ENCODE measurements at places on chromosomes 1 and 21.
A peak's percentile ranks its signal among the peaks of the same experiment; 100 is the strongest.

GRCh38 chr1:7458946-7459345 lies 312.1 kb upstream of the VAMP3 start:
- DNase-seq = no peak

DNA sequence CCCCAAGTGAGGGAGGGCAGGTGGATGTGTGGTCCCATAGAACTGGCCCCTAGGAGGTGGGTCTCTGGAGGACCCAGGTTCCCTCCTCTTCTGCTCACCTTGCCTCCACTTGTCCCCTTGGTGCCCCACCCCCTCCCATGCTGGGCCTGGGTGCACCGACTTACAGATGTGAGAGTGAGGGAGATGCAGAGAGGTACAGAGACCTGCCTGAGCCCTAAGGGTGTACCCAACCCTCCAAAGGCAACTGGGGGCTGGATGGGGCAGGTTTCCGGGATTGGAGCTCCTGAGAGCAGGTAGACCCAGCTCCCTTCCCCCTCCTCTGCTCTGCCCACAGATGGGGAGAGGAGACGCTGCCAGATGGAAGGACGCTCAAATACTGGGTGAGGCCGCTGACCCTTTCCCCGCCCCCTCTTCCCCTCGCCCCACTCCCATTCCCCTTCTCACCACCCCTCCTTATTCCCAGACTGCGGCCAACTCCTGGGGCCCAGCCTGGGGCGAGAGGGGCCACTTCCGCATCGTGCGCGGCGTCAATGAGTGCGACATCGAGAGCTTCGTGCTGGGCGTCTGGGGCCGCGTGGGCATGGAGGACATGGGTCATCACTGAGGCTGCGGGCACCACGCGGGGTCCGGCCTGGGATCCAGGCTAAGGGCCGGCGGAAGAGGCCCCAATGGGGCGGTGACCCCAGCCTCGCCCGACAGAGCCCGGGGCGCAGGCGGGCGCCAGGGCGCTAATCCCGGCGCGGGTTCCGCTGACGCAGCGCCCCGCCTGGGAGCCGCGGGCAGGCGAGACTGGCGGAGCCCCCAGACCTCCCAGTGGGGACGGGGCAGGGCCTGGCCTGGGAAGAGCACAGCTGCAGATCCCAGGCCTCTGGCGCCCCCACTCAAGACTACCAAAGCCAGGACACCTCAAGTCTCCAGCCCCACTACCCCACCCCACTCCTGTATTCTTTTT lies 10.3 kb downstream of the TINAGL1 start:
- DNase-seq = no peak

DNA sequence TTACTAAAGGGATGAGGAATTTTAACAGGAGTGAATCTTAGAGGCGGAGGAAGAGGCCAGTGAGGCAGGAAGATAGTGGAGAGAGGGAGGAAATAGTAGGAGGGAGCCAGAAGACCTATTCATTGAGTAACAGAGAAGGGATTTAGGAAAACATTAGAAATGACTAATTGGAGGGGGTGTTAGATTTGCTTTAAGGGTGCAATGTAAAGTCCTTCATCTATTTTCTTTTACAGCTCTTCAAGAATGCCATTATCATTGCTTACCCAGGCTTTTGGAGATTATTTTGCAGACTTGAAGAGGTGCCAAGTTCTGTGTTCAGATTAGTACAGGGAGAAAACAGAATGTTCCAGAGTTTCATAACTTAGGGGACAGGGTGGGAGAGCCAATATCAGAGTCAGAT lies 33.8 kb downstream of the OR10J1 start:
- DNase-seq = no peak

DNA sequence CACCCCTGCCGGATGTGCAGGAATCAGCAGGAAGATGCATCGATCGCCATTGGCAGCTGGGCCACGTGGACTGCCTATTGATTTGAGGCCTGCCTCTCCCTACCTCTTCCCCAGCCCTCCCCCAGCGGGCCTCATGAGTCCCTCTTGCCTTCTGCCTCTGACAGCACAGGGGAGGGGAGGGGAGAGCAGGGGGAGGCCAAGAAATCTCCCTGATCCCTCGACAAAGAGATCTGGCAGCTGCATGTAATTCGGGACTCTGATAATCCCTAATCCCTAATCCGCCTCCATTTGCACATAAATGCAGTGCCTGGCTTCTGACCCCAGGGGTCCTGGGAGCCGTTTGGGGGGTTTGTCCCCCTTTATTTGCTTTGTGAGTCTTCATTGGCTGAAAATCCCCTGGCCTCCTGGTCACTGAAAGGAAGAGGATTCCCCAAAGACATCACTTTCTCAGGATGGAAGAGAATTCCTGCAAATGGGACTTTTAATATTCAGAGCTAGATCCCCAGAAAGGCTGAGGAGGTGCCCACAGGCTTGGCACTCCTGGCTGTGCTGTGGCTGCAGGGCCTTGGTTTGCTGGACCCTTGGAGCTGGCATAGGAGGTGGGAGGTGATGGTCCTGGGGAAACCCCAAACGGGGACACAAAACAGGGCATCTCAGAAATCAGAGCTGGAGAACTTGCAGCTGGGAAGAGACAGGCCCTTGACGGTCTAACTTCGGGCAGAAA lies 239.4 kb upstream of the POU3F1 start:
- no peak for DNase-seq

- no peak for DNase-seq
Measured at GRCh38 chr1:212007178-212007577, 28.2 kb downstream of the INTS7 start.

DNA sequence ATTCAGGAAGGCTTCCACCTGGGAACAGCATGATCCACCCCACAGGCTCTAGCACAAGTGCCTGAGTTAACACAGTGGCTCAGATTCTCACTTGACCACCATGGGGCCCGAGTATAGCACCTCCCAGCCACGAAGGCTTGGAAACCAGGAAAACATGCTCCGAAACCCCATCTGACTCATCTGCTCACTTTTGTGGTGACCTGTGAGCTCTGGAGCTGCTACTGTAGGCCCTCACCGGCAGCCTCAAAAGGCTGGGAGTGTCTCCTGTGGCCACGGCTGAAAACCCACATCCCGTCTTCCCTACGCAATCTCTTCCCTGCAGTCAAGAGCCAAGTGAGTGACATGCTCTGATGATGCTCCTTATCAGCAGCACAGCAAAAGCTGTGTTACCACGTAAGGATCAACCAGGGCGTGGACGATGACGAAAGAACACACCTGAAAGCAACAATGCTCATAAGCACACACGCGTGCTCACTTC lies 81.4 kb downstream of the TGFBR3 start:
- no peak for DNase-seq

- DNase-seq = no peak
Measured at GRCh38 chr1:113185463-113186104, 112.6 kb downstream of the LRIG2 start.

GRCh38 chr1:7898962-7899361 lies 41.7 kb downstream of the TNFRSF9 start:
- no peak for DNase-seq

DNA sequence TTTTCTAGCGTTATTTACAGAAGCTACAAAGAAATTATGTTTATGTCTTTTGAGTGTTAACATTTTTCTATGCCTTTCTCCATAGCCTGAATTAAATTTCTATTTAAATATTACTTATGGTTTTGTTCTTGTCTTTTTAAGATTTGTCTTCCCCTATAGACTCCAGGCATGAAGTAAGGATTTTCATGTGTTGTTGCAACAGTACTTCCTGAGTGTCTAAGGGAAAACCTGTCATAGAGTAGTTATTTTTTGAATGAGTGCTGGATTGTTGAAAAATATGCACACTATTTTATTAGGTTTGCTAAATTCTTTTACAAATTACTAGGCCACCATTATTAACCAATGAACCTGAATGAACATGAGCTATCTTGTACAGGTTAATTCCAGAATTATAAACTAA lies 27.1 kb downstream of the SAMSN1 start:
- no peak for DNase-seq

DNA sequence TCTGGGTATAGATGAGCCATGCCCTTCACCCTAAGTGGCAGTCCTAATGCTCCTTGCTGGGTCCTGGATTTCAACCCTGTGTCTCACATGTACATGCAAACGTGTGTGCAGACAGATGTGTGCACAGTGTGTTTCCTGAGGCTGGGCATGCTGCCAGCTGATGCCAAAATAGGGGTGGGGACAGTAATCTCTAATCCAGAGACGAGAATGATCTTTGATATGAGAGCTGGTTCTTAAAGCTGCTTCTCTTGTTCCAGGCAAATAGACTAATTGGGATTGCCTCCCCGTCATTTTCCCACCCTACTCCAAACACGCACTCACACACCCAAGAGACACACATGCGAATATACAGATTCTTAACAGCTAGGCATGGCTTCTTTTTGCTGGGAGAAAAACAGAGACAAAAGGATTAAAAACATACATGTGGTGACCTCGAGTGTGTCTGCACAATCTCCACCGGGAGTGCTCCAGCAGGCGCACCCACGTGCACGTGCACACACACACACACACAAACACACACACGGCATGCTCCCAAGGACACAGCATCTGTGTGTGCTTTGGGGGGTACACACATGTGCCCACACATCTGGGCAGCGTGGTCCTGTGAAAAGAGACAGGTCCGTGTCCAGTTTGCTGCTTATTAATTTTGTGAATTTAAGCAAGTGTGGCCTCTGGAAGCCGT lies 102.1 kb upstream of the ZBTB40 start:
- no peak for DNase-seq

GRCh38 chr1:200862713-200863415 lies 9.9 kb upstream of the GPR25 start:
- no peak for DNase-seq

- DNase-seq = no peak
Measured at GRCh38 chr1:175250027-175250426, 57.5 kb upstream of the KIAA0040 start.

- DNase-seq = peak; percentile 81
Measured at GRCh38 chr1:35202048-35202719, 9.2 kb upstream of the SFPQ start.

GRCh38 chr1:71835442-71835813 lies 446.9 kb downstream of the NEGR1 start:
- no peak for DNase-seq
